ENCODE measurements at places on chromosomes 1 and 21.
A peak's percentile ranks its signal among the peaks of the same experiment; 100 is the strongest.

- no peak for DNase-seq
Observed at GRCh38 chr1:156050376-156050775, 3.2 kb downstream of the UBQLN4 start.

- DNase-seq: no peak
Observed at GRCh38 chr1:178510155-178510554, 2.8 kb upstream of the TEX35 start.

- DNase-seq: no peak
Observed at GRCh38 chr1:153397051-153397923, 6.4 kb upstream of the S100A8 start.

GRCh38 chr1:239912471-239912870 is 179.2 kb upstream of the FMN2 start:
- DNase-seq: no peak

GRCh38 chr1:39727221-39727931 is 11.3 kb upstream of the PPIE start:
- no peak for DNase-seq

GRCh38 chr1:229470406-229471043 is 36.6 kb upstream of the ACTA1 start:
- no peak for DNase-seq

DNA sequence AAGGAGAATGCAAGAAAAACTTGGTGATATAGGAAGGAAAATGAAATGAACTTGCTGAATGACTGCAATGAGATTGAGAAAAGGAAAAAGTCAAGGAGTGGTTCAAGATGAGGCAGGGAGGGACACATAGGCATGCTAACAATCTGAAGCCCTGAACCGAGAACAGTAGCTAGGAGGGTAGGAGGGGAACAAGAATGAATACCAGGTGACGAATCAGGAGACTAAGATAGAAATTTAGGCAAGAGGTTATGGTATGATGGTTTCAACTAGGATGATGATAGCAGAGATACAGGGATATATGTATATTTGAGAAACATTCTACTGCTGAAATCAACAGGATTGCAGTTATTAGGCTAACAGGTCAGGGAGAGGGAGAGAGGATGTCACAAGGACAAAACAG is 44.1 kb downstream of the SMYD3 start:
- no peak for DNase-seq

DNA sequence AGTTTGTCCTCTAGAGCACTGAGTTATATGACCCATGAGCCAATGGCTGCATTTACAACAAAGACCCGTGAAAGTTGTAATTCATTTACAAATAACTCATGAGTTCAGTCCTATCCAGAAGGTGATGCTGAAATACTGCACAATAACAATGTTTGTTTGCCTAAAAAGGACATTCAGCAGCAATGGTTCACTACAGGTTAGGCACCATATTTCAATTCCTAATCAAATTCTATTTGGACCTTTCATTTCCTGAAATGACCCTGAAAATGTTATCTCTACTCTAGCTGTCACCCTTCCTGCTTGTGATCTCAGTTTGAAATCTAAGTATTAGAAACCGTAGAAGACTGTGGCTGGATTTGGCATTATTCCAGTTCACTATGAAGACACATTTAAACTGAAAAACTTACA is 191.2 kb upstream of the SAMSN1 start:
- DNase-seq: peak; percentile 6

GRCh38 chr1:25065795-25066238 is 135.7 kb upstream of the RUNX3 start:
- DNase-seq: no peak

DNA sequence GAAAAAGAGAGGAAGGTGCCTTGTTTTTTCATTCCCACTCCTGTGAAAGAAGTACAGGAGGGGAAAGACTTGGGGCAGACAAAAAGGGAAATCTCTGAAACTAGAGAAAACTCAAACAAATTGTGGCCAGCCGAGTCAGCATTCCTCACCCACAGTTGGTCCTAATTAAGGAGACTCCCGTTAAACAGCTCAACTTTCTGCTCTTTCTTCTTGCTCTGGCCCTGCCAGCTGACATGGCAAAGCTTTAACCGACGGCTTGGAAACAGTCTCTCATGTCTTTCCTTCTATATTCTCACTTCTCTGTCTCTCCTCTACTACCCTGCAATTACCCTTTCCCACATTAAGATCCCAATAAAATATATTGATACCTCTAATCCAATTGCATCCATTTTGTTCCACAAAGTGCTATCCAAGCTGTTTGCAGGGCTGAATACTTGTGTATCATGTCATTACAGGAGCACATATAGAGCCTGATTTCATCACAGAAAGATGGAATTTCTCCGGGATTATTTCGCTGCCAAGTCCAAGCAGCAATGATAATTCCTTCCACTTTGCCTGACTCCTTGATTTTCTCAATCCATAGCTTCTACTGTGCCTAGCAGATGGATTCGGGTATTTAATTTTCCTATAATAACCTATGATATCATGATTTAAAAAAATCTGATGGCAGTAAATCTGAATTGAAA is 65.4 kb upstream of the IPO9 start:
- DNase-seq: no peak

DNA sequence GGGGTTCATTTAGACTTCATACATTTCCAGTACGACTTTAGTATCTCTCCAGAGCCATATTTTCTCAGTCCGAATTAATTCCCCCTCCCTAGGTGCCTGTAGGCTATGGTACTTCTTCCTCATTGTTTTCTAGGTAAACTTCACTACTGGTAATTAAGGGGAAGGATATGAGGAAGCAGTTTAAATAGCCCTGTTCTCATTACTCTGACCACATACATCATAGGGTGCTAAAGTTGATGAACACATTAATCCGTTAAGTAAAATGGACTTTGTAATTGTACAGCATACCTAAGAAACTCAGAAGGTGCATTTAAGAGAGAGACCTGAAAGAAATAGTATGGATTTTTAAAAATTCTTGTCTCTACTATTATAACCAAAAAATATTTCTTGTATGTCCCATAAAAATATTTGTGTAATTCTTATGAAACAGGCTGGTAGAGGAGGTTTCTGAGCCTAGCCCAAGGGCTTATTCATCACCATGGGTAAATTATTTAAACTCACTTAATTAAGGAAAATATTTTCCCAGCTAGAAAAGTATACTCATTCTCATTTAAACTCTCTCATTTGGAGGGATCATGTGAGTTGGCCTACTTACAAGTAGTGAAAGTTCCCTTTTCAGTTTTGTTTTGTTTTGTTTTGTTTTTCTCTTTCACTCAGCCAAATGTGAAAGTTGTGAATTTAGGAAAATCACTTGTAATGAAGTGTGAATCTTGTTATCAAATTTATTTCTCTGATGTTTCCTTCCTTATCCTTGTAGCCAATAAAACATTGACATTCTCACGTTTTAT is 2.0 kb downstream of the PRMT6 start:
- no peak for DNase-seq

DNA sequence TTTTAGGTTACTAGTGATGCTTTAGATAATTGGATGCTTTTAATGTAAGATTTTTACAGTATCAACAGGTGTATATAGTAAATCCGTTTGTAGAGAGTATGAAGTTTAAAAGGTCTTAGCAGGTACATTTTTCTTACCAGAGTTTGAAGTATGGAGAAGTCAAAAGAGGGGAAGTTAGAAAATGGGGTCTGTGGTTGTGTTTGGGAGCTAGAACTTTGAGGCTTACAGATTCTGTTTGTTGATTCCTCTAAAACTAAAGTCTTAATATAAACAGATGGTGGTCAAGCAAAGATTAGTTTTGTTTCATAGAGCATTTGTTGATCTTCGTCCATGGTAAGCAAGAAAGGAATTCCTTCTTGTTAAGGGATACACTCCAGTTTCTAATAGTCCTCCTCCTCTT is 35.8 kb downstream of the CDC42 start:
- no peak for DNase-seq

DNA sequence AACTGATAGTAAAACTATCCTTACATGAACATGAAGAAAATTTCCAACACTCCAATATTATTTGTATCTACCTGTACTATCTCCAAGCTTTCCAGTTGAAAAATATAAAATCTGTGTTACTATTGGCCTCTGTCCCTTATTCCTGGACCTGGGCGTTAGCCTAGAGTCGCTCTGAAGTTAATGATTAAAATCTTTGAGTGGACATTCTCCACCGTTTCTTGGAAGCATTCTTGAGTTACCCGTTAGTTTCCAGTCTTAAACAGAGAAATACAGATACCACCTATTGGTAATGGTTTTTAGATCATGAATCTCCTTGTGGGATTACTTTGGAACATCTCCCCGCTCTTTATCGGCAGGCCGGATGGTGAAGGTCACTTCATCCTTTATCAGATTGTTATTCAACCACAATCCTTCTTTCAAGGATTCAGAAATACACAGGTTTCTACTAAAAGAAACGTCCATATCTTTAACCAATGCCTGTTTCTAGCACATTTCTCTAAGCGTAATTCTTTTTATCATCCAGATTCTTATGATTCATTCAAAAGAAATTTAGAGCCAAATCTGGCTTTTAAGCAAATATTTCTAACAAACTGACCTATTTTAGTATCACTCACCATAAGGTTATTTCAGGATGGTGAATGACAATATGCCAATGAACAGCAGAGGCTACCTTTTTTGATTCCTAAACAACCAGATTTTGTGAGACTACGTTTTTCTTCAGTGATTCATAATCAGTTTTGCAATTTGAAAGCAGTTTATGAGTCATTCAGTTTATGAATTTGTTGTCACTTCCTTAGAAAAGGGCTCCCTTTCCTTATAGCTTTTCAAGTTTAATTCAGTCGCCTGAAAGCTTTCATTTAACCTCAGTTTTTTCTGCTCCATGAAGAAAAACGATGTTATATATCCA is 70.2 kb upstream of the ERRFI1 start:
- DNase-seq: no peak

- DNase-seq: peak; percentile 68
Observed at GRCh38 chr1:28737307-28738132, 780 bp downstream of the YTHDF2 start.

DNA sequence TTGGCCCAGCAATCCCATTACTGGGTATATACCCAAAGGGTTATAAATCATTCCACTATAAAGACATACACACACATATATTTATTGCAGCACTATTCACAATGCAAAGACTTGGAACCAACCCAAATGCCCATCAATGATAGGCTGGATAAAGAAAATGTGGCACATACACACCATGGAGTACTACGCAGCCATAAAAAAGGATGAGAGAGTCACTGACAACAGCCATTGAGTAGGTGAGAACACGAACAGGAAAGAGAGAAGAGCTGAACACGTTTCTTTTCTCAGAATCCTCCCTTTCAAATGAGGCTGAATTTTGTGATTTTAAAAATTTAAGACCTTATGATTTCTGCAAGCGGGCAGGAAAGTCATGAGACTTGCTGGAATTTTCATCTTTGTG is 10.1 kb upstream of the RABGAP1L start:
- no peak for DNase-seq

GRCh38 chr1:110234691-110235090 is 24.6 kb downstream of the KCNC4 start:
- DNase-seq: no peak

GRCh38 chr1:152970495-152970894 is at the start of gene SPRR4:
TSS of gene SPRR4 (plus strand) at chr1:152970648. CDS start at chr1:152971891, 1,243 bp downstream.
- DNase-seq: no peak
